Cardiac ventricle fibroblast (primary cell): ENCODE measurements at places on chromosomes 16 and 17. TPM values are rescaled to one million over a fixed set of nuclear protein-coding genes. Genes with fewer than 3 reads are reported as not detected.

Gene C1QL1
- 0.31 TPM in 1 of 2 replicates, not detected in the other for total RNA-seq

Gene ANKRD40
- total RNA-seq: 21.0 and 22.0 TPM in 2 replicates

Gene TOP3A
- 29.0 and 30.6 TPM in 2 replicates for total RNA-seq

Gene PPP1R1B
- total RNA-seq: 89.5 and 113 TPM in 2 replicates

Gene UTS2R
- not detected in 2 replicates for total RNA-seq

Gene NGFR
- total RNA-seq: 9.6 and 9.8 TPM in 2 replicates

Gene SLC16A6
- total RNA-seq: 0.06 and 0.34 TPM in 2 replicates

Gene KRT9
- not detected in 2 replicates for total RNA-seq

Gene KRTAP4-5
- not detected in 2 replicates for total RNA-seq

Gene ABCA5
- 11.2 and 18.7 TPM in 2 replicates for total RNA-seq

Gene PNMT
- not detected in 2 replicates for total RNA-seq
